Small intestine (tissue), 16 donors: ENCODE measurements at places on chromosomes 12 and 14.
A peak's percentile ranks its signal among the peaks of the same experiment; 100 is the strongest.

GRCh38 chr12:32891526-32891925, 5.1 kb downstream of the PKP2 start:
- H3K4me1 ChIP-seq, result peaks cover 19% of the 10 kb centered on the region
- no peak overlapping the region for H3K27ac ChIP-seq
- DNase-seq, result peak; percentile 28

DNA sequence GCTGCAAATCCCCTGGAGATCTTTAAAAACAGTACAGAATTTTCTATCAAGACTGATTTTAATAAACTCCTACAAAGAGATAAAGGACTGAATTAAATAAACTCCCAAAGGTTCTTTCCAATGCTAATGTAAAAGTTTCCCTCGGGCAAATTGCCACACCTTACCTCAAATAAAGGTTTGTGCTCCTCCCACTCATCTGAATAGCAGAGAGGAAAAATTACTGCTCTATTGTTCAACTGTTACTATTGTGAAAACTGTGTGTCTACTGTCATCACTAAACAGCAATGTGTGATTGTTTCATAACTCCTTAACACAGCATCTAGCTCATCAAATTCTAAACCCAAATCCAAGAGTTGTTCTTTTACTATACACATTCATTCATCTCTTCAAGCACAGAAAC, 3.2 kb downstream of the SPTLC2 start:
- no peaks in the 10 kb centered on the region for H3K36me3 ChIP-seq
- no peak overlapping the region for H3K4me3 ChIP-seq
- no peak for DNase-seq

GRCh38 chr12:85155791-85156190, 119.6 kb downstream of the LRRIQ1 start:
- H3K36me3 ChIP-seq, result no peaks in the 10 kb centered on the region
- H3K27me3 ChIP-seq, result no peaks in the 10 kb centered on the region
- H3K4me1 ChIP-seq, result no peaks in the 10 kb centered on the region
- no peak overlapping the region for H3K4me3 ChIP-seq
- DNase-seq, result no peak

DNA sequence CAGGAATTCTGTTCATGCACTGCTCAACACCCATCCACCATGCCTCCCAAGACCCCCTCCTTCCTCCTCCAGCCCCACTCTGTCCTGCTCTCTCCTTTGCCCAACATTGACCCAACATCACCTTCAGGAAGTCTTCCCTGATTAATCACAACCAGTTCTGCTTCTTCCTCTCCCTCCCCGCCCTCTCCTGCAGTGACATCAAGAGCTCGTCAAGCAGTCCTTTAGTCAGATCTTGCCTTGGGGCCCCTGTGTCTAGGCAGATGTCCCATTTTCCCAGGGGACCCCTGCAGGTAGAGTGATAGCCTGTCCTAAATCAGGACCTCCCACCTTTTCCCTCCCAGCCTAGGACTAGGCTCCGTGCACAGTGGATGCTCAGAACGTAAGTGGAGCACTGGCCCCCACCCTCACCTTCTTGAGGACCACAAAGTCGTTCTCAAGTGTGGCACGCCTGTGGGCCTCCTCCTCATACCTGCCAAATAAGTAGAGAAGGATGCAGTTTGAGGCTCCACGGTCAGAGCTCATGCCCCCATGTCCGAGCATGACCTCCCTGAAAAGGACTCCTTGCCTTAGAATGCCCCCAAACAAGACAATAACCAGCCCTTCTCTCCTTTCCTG, 2.3 kb downstream of the KRT78 start:
- no peak overlapping the region for H3K27ac ChIP-seq
- no peak overlapping the region for H3K4me3 ChIP-seq
- H3K27me3 ChIP-seq, result no peaks in the 10 kb centered on the region
- DNase-seq, result no peak
- H3K36me3 ChIP-seq, result no peaks in the 10 kb centered on the region

GRCh38 chr12:111260732-111261131, 108.2 kb downstream of the PHETA1 start:
- DNase-seq, result no peak
- H3K27ac ChIP-seq, result no peak overlapping the region
- no peaks in the 10 kb centered on the region for H3K27me3 ChIP-seq

DNA sequence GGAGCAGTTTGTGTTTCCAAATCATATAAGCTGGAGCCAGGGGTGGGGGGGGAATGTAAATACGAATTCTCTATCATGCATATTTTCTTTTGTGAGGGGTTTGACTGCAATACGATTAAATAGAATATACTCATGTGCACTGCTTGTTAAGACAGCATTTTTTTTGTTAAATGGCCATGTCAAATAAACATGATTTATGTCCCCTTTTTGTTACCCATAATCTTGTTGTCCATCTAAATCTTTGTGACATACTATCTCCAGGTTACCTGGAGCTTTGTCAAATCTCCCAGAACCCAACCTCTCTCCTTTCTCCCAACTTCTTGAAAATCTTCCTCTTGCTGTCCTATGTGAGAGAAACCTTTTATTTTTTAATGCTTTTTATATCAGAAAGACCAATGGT, 233.1 kb downstream of the SLC25A21 start:
- no peak overlapping the region for H3K4me3 ChIP-seq
- no peak for DNase-seq
- H3K27ac ChIP-seq, result no peak overlapping the region
- no peaks in the 10 kb centered on the region for H3K4me1 ChIP-seq
- no peaks in the 10 kb centered on the region for H3K36me3 ChIP-seq

- H3K4me3 ChIP-seq, result no peak overlapping the region
- no peak overlapping the region for H3K27ac ChIP-seq
- no peaks in the 10 kb centered on the region for H3K27me3 ChIP-seq
- no peaks in the 10 kb centered on the region for H3K36me3 ChIP-seq
- H3K4me1 ChIP-seq, result no peaks in the 10 kb centered on the region
These were observed 75.8 kb downstream of the MOK start for GRCh38 chr14:102229071-102229738.

DNA sequence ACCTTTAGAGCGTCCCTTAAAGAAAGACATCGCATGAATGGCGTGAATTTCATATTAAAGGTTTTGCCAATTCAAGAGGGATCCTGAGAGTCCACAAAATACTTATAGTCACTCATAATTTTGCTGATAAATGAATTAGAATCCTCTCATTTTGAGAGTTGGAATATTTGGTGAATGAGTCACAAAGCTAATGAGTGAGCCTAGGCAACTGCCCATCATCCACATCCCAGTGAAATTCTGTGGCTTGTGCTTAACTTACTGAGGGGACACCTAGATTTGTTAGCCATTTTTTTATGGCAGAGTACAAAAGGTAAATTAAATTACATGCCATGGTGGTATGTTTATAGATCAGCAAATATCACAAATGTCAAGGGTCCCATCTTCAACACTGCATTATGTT, 12.7 kb upstream of the NOXRED1 start:
- peaks cover 9% of the 10 kb centered on the region for H3K36me3 ChIP-seq
- DNase-seq, result no peak
- no peaks in the 10 kb centered on the region for H3K4me1 ChIP-seq
- no peaks in the 10 kb centered on the region for H3K27me3 ChIP-seq
- H3K27ac ChIP-seq, result no peak overlapping the region

DNA sequence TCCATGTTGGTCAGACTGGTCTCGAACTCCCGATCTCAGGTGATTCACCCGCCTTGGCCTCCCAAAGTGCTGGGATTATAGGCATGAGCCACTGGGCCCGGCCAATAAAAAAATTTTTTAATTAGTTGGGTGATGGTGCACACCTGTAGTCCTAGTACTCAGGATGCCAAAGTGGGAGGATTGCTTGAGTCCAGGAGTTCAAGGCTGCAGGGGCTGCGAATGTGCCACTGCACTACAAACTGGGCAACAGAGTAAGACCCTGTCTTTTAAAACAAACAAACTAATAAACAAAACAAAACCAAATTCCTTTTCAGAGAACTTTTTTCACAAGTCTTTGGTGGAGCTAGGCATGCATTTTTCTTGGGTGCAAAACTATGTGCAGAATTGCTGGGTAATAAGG, 10.1 kb upstream of the SPSB2 start:
- peaks cover 18% of the 10 kb centered on the region for H3K4me1 ChIP-seq
- no peak overlapping the region for H3K4me3 ChIP-seq
- no peak for DNase-seq

DNA sequence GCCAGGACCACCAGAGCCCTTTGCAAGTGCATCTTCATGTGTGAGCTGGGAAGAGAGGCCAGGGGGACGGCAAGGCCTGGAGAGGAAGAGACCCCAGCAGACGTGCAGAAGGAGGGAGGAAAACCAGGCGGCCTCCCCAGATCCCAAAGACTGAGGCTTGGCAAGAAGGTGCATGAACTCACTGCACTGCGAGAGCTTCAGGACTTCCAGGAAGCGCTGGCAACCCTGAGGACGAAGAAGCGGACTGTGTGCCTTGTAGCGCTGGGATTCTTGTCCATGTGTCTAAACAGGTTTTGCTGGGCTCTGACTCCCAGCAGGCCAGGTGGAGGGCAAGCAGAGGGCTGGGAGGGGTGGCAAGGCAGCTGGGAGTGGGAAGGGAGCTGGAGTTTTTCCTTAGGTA, 939 bp downstream of the TGFB3 start:
- peak; percentile 24 for DNase-seq
- H3K4me1 ChIP-seq, result peaks cover 23% of the 10 kb centered on the region
- peak overlapping the region; percentile 54 for H3K4me3 ChIP-seq

GRCh38 chr12:109263439-109263838, 45.6 kb downstream of the FOXN4 start:
- no peak overlapping the region for H3K4me3 ChIP-seq
- no peak overlapping the region for H3K27ac ChIP-seq
- no peaks in the 10 kb centered on the region for H3K27me3 ChIP-seq
- H3K36me3 ChIP-seq, result peaks cover 48% of the 10 kb centered on the region
- H3K4me1 ChIP-seq, result no peaks in the 10 kb centered on the region

DNA sequence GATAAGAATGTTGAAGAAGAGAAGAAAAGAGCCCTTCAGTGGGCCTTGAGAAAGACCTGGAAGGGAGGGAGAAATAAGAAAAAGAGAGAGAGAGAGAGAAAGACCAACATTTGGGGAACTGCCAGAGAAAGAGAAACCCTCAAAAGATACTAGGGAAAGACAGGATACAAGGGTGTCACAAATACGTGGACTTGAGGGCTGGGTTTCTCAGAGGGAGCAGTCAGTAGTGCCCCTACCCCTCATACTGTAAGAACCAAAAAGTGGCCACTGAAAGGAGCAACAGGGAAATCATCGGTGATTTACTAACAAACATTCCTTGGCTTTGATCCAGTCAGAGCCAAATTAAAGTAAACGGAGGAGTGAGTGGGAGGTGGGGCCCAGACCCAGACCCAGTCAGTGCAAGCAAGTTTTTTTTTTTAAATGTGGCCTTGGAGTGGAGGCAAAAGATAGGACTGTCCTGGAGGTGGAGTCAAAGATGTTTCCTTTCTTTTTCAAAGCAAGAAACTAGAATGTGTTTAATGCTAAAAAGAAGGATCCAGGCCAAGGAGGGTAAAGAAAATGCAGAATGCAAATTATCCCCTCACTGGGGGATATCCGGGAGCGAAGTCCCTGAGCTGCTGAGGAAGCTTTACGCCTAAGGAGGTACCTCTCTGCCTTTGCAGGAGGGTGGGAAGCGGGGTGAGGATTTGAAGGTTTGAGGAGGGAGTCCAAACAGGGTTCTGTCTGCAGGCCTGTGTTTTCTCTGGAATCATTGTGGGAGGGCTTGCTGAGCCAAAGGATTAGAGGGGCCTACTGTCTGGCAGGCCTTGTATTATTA, 143.5 kb upstream of the AMIGO2 start:
- peak overlapping the region; percentile 57 for H3K27ac ChIP-seq
- peaks cover 26% of the 10 kb centered on the region for H3K4me1 ChIP-seq
- H3K27me3 ChIP-seq, result no peaks in the 10 kb centered on the region
- H3K4me3 ChIP-seq, result no peak overlapping the region
- no peaks in the 10 kb centered on the region for H3K36me3 ChIP-seq
- no peak for DNase-seq

DNA sequence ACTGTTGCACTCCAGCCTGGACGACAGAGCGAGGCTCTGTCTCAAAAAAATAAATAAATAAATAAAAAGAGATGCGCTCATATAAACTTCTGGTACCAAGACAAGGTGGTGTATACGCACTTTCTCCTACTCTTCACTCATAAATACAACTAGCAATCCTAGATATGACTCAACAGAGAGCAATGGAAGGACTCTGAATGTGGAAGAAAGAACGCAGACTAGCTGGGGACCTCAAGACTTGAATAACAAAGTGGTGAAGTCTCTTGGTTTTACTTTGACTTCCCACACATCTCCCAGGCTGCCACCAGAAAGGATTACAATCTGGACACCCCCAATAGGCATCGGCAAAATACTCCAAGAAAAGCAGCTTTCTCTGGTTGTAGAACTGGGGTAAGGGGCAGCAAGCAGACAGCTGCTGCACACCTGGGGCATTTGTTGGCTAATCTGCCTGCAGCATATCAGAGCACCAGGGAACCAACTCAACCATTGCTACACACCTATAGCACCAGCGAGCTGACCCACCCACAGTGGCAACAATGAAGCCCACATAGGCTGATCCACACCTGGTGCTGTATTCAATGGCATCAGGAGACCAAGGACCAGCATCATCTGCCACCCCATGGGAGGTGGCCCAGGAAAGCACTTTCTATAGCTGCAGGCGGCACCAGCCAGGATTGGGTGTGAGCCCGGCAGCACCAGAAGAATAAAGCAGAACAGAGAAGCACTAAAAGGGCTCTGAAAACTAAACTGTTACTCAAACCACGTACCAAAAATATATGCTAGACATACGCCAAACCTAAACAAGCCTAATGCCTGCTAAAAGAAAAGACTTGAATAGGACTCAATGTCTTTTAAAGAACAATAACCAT, 1231.7 kb upstream of the TMEM132C start:
- no peaks in the 10 kb centered on the region for H3K27me3 ChIP-seq
- no peak overlapping the region for H3K27ac ChIP-seq
- DNase-seq, result no peak

DNA sequence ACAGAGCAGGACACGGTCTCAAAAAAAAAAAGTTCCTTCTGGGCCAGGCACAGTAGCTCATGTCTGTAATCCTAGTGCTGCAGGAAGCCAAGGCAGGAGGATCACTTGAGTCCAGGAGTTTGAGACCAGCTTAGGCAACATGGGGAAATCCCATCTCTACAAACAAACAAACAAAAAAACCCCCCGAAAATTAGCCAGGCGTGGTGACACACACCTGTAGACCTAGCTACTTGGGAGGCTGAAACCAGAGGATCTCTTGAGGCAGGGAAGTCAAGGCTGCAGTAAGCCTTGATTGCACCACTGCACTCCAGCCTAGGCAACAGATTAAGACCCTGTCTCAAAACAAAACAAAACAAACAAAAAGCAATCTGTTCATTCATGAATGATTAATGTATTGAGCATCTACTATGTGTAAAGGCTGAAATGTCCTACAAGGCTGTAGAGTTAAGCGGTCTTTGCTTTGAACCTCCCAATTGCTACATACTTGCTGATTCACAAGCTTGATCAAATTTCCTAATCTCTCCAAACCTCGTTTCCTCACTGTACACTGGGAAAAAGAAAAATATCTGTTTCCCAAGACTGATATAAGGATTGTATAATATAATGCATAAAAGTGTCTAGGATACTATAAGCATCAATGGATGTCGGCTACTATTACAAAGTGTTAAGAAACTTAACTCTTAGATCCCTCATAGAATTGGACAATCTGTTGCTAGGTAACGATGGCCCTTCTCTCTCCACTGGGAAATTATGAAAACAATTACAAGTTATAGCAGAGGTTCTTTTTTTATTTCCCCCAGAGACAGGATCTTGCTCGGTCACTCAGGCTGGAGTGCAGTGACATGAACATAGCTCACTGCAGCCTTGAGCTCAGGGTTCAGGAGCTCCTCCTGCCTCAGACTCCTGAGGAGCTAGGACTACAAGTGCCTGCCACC, 7.9 kb upstream of the RILPL2 start:
- H3K27ac ChIP-seq, result no peak overlapping the region
- H3K4me3 ChIP-seq, result no peak overlapping the region
- H3K27me3 ChIP-seq, result no peaks in the 10 kb centered on the region
- no peaks in the 10 kb centered on the region for H3K4me1 ChIP-seq
- no peak for DNase-seq
